ENCODE measurements at places on chromosomes 6 and 20.

DNA sequence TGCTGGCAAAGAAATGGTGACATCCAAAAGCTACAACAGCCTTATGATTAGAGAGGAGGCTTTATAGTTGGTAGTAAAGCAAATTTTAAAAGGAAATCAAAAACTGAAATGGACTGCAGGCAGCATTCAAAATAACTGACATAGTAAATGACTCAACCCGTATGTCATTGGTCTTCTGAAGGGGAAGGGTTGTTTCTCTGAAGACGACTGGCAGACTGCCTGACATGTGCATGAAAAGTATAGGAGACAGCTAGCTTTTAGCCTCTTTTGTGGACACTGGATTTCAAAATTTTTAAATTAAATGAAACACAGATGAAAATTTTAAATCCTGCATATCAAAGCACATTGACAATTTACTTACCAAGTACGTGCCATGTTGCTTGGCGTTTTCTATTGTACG lies 90.7 kb downstream of the TRMT6 start:
- no peak for DNase-seq

- DNase-seq: peak; percentile 93
These were observed 7.7 kb upstream of the C20orf203 start for GRCh38 chr20:32681175-32682084.

DNA sequence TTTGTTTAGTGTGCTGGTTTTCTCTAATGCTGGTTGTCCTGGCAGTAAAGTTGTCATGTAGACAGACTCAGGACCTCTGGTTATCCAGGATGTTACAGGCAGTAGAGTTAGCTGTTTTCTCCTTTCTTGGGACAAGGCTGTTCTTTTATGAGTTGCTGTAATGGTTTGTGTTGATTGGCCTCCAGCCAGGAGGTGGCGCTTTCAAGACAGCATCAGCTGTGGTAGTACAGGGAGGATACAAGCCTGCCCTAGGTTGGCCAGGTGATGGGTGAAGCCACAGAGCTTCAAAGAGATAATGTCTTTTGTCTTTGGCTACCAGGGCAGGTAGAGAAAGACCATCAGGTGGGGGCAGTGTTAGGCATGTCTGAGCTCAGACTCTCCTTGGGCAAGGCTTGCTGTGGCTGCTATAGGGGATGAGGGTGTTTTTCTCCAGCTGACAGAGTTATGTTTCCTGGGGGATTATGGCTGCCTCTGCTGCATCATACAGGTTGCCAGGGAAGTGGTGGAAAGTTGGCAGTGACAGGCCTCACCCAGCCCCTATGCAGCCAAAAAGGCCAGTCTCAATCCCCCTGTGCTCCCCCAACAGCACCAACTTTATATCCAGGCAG lies 127.2 kb upstream of the TAB2 start:
- DNase-seq: peak; percentile 51

GRCh38 chr6:19369785-19370184 lies 467.4 kb upstream of the ID4 start:
- DNase-seq: no peak

GRCh38 chr20:3011752-3012151 lies 31.7 kb upstream of the GNRH2 start:
- DNase-seq: no peak
